ENCODE measurements at places on chromosomes 1 and 21.
A peak's percentile ranks its signal among the peaks of the same experiment; 100 is the strongest.

DNA sequence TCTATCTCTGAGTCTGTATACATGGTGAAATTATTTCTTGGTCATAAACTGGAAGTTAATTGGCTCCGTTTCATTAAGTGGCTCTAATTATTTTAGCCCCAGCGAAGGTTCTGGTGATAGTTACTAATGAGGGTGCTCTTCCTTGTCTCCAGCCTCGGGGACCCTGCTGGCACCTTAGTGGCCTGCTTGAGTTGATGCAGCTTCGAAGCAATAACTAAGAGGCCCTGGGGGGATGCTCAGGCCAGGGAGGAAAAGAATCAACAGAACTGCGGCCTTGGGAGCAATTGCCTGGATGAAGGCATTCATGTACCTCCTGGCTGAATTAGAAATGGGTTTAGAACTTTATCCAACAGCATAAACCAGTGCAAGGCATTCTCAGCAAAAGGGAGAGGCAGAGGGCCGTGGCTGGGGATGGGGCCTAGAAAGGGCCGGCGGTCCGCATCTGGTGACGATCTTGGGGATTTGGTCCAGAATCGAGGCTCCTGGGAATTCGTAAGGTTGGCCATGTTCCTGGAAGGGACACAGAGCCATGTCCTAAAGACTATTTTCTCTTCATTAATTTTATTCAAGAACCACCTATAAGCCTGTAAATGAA is 100.0 kb upstream of the AJAP1 start:
- no peak for DNase-seq

- no peak for DNase-seq
Measured at GRCh38 chr1:87513966-87514660, 185.4 kb downstream of the LMO4 start.

DNA sequence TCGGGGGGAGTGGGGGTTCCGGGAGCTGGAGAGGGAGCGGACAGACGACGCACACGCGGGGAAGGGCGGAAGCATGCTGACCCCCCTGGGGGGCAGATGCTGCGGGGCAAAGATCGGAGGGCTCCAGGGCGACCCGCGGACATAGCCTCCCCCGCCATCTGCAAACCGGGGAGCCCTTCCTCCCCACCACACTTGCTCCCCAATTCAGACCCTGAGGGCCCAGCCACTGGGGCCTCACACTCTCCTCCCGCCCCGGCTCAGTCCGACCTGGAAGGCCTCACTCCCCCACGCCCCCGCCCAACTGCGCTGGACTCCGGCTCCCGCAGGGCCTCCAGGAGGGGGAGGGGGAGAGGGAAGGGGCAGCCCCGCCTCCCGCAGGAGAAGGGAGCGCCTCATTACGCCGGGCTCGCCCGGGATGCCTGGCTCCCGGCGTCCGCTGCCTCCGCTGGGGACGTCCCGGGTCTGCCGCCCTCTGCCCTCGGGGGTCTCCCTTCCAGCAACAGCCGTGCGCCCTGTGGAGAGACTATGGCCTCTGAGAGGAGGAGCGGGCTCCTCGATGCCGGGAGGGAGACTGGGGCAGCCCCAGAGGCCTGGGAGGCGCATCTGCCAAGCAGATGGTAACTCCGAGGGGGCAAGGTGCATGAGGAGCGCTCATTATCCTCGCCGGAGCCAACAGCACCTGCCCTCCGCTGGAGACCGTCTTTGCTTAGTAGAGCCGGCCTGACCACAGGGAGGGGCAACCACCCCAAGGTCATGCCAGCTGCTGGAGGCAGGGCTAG is 636 bp upstream of the CAMK2N1 start:
- no peak for DNase-seq

- no peak for DNase-seq
Measured at GRCh38 chr1:155952505-155952890, 11.1 kb downstream of the RXFP4 start.

DNA sequence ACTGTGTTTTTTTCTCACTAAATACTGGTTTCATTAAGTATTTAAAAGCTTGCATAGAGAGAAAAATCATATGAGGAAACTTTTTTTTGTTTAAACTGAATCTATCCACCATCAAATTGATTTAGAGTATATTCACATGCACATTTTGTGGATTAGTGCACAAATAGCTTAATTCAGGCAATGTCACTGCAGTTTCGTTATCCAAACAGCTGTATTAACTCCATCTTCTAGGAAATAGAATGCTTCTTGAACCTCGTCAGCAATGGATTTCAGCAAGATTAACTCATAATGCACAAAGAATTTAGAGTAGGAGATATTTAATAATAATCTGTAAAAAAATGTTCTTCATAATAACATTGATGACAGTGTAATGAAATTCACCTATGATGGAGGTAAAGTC is 37.5 kb downstream of the NEXN start:
- DNase-seq: no peak

DNA sequence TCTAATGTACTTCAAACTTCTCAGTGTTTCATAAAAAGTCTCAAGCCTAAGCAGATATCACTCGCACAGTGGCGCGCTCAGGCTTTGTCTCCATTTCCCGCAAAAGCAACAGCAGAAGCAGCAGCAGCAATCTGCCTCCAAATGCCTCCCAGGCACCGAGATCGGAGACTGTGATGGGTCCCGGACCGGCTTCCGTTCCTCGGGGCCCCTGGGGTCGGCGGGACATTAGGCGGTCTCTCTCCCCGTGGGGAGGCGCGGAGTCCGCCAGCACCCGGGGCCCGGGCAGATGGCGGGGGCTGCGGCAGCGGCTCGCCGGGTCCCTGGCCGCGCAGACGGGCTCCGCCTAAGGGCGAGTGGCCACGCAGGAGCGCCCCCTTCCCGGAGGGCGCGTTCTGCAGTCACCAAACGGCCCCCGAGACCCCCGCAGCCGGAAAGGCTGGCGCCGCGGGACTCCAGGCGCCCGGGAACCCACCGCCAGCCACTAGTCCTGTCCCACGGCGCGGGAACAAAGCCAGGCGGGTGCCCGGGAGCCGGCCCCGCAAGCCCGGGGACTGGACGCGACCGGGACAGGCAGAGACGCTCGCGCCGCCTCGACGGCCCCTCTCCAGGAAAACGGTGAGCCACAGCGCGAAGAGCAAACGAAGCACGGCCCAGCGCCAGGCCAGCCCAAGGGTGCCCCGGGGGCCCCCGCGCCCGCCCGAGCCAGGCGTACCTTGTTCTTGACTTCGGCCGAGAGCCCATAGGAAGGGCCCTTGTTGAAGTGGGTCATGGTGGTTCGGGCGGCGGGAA is 590 bp downstream of the CNN3 start:
- peak; percentile 4 for DNase-seq

GRCh38 chr1:67217417-67217816 is 51.2 kb downstream of the IL23R start:
- no peak for DNase-seq

DNA sequence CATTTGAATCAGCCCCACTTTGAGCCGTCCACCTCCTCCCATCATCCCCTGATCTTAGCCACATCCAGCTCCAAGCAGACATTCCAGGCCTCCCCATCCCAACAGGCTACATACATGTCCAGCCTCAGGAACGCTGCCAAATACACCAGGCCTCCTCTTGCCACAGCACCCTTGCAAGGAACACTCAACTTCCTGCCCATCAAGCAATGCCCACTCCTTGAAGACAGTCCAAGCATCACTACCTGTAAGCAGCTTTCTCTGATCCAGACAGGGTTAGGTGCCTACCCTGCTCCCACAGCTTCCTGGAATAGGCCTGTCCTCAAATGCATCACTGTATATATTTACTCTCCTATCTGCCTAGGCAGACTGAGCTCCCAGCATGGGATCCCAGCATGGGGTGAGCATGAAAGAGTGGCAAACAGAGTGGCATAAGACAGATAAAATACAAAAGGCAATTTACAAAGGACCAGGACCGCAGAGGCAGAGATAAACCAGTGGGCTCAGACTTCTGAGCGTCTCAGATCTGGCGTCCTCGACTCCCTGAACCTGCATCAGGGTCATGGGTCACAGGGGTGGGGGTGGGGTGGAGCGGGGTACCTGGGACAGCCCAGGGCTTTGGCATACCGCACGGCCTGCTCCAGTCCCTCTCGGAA is 816 bp downstream of the HYI start:
- no peak for DNase-seq

GRCh38 chr1:221381910-221382623 is 359.8 kb downstream of the DUSP10 start:
- no peak for DNase-seq

GRCh38 chr1:52403566-52404115 is 582 bp downstream of the ORC1 start:
- no peak for DNase-seq

GRCh38 chr1:111030590-111030989 is 66.9 kb upstream of the LRIF1 start:
- no peak for DNase-seq

DNA sequence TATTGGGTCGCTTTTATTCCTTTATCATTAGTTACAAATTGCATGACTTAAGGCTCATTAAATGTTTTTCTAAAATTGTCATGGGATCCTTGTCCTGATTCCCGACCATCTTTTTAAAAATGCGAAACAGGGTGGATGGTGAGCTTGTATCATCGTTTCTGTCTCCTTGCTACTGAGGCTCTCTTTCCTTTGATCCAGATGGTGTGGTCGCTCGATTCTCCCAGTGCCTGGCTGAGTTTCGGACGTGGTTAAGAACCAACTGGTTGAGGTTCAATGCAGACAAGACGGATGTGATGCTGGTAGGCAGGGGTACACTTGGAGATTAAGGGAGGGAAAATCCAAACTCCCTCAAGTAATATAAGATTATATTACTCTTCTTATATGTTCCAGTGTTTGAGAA is 1.2 kb downstream of the MIER1 start:
- DNase-seq: no peak

GRCh38 chr1:38009088-38009840 is 3.3 kb upstream of the UTP11 start:
- DNase-seq: no peak

DNA sequence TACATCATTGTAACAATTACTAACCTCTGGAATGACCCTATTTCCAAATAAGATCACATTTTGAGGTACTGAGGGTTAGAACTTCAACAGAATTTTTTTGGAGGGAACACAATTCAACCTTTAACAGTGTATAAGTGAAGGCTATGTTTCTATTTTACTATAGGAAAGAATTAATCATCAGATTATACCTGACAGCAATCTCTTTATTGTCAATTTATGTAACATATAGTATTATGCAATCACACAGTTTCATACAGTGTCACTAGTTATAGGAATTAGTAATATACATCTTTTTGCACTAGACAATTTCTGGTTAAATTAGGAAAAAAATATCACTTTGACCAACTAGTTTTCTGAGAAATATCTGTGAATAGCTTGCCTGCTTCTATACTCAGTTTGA is 59.1 kb downstream of the MSH4 start:
- DNase-seq: no peak

DNA sequence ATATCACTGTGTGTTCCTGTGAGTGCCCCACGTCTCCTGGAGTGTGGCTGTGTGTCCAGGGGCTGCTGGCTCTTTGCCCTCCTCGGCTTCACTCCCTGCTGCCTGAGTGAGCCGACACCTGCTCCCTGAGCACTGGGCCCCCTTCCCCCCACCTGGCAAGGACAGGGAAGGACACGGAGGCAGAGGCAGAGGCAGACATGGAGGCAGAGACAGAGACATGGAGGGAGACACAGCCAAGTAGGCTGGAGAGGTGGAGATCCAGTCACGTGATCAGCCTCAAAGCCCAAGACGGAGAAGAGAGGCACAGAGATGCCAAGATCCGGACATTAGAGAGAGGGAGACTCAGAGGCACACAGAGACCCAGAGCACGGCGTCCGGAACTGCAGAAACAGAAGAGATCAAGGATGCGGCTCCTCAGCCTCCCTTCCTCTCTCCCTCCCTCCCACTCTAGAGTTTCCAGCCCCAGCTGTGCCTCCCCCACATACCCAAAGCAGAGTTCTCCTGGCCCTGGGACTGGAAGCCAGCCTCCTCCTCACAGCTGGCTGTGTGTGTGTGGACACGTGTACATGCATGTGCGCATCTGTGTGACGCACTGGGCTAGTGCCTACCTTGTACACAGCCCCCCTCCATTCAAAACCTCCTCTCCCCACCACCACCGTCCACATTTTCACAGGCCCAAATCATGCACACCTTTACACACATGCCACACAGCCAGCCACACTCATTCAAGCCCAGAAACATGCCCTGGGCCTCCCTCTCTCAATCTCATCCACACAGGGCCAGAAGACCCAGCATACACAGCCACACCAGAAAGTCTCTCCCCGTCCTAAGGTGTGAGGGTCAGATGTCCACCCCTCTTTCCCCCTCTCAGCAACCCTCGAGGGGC is 39.1 kb upstream of the WASF2 start:
- no peak for DNase-seq

- DNase-seq: no peak
Measured at GRCh38 chr1:224534731-224535130, 81.4 kb upstream of the CNIH3 start.

GRCh38 chr1:78619803-78620579 is at the start of gene IFI44L:
Gene IFI44L, plus strand, starts transcription at chr1:78620448. Its CDS starts 7,468 bp downstream, at chr1:78627916.
- DNase-seq: no peak

DNA sequence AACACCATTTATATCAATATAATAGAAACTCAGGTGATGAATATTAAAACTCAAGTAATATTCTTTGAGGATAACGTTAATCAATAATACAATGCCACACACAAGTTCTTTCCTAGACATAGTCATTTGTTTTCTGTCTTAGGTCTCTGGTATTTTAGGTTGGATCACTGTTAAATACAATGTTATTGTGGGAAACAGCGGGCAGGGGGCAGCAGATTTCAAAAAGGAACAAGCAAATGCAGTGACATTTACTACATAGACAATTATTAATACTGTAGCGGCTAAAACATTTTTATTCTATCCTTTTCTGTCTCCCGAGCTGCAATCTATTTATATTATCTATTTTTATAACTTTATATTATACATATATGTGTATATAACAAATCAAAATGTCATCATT is 186.4 kb upstream of the ZNHIT6 start:
- no peak for DNase-seq

- no peak for DNase-seq
Measured at GRCh38 chr1:172843444-172843843, 184.5 kb downstream of the FASLG start.

GRCh38 chr1:3183813-3184212 is 114.8 kb downstream of the PRDM16 start:
- DNase-seq: no peak

DNA sequence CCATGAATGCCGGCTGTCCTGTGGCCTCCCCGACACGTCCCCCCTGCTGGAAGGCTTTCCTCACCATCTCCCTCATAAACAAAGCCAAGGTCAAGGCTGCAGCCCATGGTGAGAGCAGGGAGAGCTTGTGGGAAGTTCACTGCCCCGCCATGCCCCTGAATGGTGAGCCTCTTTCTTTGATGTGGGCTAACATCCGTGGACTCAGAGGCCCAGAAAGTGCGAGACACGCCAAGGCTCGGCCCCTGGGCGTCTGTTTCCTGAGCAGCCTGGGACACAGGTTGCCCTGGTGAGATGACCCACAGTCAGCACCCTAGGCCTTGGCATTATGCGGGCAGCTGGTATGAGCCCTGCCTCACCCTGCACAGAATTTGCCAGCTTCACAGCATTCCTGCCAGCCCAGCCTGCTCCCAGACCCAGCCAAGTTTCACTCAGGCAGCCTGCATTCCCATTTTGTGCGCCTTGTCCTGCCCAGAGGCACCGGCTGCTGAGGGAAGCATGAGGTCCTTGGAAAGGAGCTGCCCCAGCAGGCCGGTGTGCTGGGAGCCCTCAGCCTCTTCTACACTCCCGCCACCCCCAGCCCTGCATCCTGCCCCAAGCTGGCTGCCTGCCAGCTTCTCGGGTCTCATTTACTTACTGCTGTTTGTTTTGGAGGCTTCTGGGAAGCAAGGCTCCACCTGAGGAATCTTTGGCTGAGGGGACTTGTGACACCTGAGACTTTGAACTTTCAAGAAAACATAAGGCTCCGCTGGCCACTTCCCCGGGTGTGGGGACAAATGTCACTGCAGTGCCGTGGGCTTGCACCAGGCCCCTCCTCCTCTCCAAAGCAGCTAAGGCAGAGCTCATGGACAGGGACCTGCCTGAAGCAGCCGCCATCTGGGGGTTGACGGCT is 31.9 kb downstream of the NEK2 start:
- DNase-seq: no peak

All from GOT3 (cell line).